ENCODE measurements at places on chromosomes 4 and X.

GRCh38 chrX:43949669-43950068 lies 23.5 kb downstream of the NDP start:
- DNase-seq = peak; percentile 6

GRCh38 chrX:52424656-52425055 lies 55.8 kb downstream of the XAGE2 start:
- DNase-seq = no peak

GRCh38 chr4:168900080-168900479 lies 110.0 kb downstream of the CBR4 start:
- no peak for DNase-seq

- DNase-seq = no peak
Observed at GRCh38 chr4:155891058-155891457, 12.4 kb upstream of the TDO2 start.

GRCh38 chrX:117636826-117637225 lies 479.8 kb downstream of the KLHL13 start:
- DNase-seq = no peak

- no peak for DNase-seq
Observed at GRCh38 chr4:155881555-155881954, 15.5 kb upstream of the ASIC5 start.

DNA sequence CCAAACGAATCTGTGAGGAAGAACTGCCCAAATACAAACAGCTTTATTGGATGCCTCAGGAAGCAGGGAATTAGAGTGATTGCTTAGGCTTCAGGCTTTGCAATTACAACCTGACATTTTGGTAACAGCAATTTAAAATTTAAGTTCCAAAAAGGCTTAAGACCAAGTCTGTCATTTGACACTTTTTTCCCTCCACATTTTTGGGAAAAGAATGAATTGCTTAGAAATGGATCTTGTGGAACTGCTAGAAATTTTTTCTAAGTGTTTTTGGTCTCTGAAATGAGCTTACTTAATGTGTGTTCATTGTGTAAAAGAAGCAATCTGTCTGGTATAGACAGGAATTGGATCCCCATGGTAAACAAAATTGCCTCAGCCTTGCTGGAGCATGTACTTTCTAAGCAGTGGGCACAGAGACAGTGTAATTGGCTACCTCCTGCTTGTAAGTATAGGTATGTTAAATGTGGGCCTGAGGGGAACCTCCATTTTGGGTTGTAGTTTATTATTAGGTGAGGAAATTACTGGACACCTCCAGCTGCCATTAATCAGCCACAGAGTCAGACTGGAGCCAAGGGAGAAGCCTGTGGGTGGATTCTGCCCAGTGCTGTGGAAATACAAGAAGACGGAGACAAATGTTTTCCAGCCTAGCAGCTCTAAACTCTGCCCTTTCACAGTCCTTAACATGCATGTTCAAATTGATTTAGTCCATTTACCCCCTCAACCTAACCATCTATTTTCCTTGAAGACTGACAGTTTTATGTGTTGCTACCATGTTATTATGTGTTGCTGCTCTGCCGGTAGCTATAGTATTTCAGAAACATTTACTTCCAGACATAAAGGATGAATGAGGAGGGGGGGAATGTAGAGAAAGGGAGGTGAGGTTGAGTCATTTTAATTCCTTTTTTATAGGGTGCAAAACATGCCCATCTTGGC lies 473.0 kb downstream of the SPRY1 start:
- no peak for DNase-seq

DNA sequence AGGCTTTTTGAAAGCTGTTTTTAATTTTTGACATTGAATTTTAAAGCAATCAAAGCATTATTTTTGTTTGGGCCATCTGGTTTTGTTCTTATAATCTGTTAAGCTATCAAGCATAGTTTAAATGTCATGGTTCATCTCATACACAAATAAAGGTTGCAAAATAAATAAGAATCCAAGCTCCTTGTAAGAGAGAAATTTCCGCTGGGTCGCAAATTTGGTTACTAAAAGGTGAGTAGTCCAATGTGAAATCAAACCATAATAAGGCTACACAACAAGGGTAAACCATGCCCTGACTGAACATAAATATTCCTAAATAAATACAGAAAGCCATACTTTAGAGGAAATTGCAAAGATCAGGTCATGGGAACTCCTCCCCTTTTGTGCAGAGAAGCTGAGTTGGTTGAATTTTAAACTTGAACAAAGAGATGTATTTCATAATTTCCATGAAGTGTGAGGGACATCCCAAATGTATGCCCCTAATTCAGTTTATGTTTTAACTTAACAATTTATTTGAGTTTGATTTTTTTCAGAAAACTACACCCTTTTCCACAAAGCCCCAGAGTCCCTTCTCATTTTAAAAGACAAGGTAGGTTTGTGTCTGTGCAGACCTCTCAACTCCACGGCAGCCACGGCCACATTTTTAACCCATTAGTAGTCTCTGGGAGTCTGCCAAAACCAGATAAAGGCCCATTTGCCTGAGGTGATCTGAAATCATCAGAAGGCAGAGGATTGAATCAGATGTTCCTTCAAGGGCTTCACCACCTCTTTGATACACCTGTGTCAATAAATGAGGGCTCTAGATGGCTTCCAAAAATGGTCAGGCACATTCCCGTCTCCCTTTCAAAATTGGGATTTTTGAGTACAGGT lies 85.2 kb downstream of the PLAC1 start:
- no peak for DNase-seq

- DNase-seq = no peak
Observed at GRCh38 chr4:110622841-110623717, at the start of gene PITX2. PITX2 (minus strand) TSS chr4:110623077; CDS start chr4:110622460, 617 bp downstream.

DNA sequence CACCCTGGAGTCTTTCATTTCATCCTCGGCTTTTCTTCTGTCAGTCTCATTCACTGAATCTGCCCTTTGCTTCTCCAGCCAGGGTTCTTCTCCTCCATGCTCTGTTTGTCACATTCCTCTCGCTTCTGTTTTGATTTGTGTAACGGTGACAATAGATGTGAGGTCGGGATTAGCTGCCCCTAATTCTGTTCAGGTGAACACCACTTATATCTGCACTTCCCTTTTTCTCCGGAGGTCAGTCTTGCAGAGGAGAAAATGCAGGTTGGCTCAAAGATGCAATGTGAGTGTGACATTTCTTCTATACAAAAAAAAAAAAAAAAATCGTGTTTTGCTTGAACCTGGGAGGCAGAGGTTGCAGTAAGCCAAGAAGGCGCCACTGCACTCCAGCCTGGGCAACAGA lies 262.9 kb downstream of the ASMT start:
- no peak for DNase-seq

GRCh38 chr4:29805245-29805644 lies 914.9 kb upstream of the PCDH7 start:
- DNase-seq = no peak

- no peak for DNase-seq
Observed at GRCh38 chrX:15751155-15751819, 13.2 kb downstream of the CA5B start.

DNA sequence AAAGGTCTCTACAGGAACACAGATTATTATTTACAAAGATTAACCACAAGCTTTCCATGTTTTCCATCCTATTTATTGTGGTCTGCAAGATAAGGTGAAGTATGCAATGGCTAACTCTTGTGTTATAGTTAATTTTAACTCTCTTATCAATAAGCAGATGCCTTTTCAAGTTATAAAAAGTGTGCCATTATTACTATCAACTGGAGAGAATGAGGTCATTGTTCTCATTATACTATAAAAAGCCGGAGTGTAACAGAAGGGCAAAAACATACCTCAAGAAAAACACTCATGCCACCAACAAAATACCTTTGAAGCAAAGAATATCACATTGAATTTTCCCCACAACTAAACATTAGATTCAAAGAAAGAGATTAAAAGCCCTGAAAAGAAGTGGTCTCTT lies 52.0 kb upstream of the SORBS2 start:
- DNase-seq = no peak

GRCh38 chr4:5158825-5159224 lies 107.5 kb downstream of the STK32B start:
- no peak for DNase-seq

DNA sequence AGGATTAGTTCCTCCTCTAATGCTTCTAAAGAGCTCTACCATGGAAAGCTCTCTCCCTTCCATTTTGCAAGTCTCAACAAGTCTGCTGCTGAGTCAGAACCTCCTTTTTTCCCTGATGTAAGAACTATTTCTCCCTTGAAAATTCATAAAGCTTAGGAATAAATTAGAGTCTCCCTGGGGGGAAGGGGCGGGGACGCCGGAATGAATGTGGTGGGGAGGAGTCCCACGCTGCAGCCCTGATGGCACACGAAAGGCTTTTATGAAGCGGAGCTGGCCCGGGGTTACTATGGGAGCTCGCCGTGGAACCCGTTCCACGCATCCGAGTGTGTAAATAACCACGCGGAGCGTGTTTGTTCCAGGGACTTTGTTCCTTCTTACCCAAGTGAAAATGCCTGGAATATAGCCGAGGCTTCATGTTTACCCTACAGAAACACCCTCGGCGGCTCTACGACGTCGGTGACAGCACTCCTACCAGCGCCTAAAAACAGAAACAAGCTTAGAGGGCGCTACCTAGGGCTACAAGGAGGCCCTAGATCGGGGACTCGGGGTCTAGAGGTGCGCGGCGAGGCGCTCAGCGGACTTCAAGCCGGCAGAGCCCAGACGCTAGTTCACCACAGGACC lies 923 bp upstream of the CPEB2 start:
- DNase-seq = peak; percentile 51

DNA sequence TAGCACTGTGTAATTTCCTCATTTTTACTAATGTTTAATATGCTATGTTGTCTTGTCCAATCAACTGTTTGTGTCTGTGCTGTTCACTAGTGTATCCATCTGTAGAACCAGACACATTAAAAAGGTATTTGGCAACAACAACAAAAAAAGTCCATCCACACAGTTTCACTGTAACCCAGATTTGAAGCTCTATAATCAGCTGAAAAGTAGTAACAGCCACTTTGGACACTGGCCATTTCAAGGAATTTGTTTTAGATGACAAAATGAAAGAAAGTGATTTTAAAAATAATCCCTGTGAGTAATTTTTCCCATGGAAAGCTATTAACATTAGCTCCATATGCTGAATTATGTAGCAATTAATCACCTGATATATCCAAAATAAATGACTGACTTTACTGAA lies 2.2 kb upstream of the FBXL5 start:
- DNase-seq = no peak

GRCh38 chrX:153353416-153353815 lies 19.5 kb downstream of the ZNF275 start:
- no peak for DNase-seq

DNA sequence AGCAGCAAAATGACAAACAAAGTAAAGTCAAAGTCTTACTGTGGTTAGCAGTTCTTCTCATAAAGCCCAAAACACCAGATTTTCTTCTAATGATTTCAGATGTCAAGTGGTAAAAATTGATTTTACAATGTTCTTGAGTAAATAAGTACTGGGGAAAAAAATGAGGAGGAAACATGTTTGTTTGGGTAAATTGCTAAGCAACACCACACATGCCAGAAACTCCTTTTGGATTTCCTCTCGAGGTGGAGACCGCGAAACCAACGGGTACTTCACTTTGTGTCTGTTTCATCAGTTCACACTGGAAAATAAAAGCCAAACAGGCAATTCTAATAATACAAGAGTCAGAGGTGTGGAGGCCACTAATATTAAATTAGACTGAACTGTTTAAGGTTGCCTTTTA lies 4.6 kb upstream of the PKD2 start:
- no peak for DNase-seq

DNA sequence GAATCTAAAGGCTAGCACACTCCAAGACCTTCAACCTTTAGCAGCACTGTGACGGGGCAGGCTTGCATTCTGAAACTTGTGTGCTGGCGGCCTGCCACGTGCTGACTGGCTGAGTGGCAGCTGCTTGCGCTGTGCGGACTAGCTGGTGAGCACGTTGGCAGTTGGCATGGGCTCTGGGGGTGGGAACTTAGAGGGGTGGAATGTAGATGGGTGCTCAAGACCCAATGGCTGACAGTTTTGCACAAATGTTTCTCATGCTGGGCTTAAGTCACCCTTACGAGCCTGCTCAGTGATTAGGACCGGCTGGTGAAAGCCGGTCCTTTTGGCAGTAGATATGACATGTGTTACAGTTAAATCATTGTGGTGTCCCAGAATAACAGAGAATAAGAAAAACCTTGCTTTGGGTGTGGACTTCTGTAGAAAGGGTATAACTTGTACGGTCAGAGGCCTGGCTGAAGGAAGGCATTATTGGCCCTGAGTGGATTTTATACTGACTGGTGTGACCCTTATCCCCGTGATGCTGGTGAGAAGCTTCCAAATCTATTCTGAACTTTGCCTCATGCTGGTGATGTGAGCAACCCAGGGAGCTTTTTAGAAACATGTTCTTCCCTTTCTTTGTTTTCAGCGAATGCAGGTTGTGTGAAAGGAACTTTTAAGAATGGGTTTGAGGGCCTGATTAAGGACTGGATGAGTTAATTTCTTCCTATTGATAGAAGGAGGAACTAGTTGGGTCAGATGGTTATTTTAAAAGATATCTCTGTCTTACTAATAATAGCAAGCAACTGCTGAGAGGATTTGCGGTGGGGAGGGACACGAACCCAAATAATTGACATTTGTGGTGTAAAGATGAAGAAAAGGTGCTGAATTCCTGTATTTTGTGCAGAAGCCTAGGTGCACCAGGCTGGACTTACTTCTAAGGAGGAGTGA lies 107.4 kb upstream of the SLC4A4 start:
- DNase-seq = no peak

DNA sequence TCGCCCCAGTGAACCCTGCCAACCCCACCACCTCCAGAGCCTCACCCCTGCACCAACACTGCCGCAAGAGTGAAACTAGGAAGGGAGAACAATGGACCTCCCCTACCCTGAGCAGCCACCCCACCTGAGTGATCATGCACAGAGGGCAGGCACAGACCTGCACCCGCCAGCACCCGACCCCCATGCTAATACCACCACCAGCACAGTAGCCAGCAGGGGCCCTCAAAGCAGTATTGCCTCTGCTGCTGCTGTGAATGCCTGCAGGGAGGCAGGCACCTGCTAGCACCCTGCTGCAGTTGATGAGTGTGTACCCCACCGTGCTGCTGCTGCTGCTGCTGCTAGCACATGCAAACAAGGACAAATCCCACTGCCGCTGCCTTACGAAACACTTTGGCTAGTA lies 100.1 kb downstream of the RAB28 start:
- no peak for DNase-seq

GRCh38 chrX:45208121-45208856 lies 7.6 kb upstream of the DIPK2B start:
- no peak for DNase-seq
